ENCODE measurements at places on chromosomes 2 and 18.
A peak's percentile ranks its signal among the peaks of the same experiment; 100 is the strongest.

DNA sequence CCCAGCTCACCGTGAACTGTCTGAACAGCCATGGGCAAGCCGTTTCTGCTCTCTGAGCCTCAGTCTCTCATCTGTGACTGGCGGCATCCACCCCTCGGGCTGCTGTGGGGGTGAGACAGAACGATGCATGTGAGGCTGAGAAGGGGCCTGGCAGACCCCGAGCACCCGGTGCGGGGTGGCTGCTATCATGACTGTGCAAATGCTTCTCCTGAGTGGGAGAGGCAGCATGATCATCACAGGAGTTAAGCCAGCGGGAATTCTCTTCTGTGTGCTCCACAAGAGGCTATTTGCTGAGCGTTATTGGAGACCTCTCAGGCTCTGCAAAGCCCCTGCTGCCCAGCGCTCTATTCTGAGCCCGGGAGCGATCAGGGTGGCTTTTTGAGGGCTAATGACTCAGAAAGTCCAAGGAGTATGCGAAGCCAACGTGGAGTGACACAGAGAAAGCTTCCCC lies 45.8 kb upstream of the ID2 start:
- DNase-seq, result no peak

GRCh38 chr18:78309924-78310323 lies 669.7 kb upstream of the SALL3 start:
- no peak for DNase-seq

DNA sequence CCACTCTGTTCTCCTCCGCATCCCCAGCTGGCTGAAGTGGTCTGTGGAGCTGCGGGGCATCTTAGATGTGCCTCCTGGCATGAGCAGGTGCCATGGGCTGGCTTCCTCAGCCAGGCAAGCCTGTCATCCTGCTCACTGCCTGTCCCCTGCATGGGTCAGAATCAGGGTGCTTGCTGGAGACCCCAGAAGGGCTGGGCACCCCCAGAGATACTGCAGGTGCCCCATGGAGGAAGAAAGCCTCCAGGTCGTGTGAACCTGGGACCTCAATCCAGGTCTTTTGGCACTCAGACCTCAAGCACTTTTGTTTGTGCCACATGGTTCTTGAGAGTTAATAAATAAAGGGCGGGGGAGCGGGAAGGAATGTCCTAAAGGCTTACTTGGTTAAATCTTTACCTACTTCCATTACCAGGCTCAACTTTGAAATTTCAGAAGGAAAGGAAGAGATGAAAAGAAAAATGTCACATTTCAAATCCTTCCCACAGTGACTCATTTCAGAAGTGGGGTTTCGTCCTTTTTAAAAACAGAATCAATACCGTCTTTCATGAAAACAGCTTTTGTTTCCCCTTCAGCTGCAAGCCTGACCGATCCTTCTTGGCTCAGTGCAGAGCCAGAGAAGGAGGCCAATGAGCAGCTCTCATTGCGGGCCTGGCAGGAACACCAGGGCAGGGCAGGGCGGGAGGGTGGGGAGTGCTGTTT lies 69.9 kb downstream of the RHOB start:
- DNase-seq, result peak; percentile 66

DNA sequence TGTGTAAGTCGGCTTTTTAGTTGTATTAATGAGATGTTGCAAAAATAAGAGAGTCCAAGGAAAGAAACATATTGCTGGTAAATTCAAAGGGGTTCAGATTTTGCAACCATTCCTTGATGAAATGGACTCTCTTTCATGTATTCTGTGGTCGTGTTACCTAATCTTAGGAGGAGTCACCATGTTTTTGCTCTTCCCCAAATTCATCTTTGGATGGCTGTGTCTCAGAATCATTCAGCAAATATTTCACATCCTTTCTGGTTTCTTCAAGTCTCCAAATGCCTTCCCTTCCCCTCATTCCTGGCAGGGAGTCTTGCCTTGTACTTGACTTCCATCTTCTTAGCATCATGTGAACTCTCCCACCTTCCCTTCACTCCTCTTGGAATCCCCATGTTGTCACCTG lies 66.1 kb downstream of the PTPRM start:
- no peak for DNase-seq

- DNase-seq, result no peak
These were observed 131.2 kb upstream of the SEC11C start for GRCh38 chr18:59008302-59008974.
